ENCODE measurements at places on chromosomes 1 and 21.

GRCh38 chr1:38527373-38527966, 332.1 kb downstream of the RRAGC start:
- no peak for DNase-seq

DNA sequence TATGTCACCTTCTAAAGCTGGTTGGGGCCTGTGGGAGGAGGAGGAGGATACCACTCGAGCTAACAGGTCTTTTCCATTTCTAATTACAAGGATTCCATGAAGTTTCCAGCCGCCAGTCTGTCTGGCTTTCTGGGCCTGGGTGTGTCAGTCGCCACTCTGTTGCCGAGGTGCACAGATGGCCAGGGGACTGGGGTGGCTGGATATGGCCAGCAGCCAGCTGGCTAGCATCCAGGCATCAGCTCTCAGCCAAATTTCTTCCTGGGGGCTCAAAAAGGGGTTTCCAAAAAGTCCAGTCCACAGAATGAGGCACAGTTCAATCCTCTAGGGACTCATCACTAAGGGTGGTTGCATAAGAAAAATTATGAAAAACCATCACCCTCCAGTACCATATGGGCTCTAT, 32.4 kb downstream of the ITPKB start:
- DNase-seq = no peak

DNA sequence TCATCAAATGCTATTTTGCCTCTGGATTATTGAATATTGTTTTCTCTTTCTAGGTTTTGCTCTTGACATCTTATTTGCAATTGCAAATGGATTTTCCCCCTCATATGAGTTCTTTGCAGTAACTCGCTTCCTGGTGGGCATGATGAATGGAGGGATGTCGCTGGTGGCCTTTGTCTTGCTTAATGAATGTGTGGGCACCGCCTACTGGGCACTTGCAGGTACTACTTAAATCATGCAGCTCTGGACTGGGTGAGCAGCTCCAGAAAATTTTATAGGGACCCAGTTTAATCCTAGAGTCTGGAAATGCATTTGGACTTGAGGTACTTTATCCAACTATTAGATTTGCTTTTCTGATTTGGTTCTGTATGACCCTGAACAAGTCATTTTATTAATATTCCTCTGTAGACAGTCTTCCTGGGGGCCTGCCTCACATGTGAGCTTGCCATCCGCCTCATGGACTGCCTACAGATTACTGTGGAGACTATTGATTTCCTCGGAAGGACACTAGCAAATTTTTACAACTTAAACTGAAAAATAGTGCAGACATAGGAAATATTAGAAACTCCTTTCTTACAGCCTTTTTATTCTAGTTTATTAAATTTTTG, 44.5 kb downstream of the SLC22A15 start:
- peak; percentile 73 for DNase-seq

DNA sequence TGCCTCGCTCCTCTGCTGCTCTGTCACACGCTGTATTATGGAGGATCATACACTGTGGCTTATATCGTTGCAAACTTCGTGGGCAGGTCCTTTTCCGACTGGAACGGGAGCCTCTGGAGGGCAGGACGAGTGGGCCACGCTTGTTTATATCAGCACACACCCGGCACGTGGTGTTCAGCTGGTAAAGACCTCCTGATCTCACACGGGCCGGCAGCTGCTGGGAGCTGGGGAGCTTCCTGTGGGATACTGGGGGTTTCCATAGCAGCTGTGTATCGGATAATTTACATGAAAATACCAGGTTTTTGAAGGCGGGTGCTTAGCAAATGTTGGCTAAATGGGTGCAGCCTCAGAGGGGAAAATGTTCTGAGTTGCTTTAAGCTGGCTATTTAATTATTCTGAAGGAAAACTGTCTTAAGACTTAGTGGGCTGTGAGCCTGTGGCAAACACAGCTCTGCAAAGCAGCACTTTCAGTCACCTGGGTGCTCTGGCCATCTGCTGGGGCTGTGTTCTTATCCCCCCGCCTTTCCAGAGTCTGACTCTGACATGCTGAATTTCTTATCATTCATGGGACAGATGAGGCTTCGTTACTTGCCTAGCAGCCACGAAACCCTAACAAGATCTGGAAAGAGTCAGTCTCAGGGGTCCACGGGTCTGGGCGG, 103.6 kb upstream of the GCLM start:
- no peak for DNase-seq

DNA sequence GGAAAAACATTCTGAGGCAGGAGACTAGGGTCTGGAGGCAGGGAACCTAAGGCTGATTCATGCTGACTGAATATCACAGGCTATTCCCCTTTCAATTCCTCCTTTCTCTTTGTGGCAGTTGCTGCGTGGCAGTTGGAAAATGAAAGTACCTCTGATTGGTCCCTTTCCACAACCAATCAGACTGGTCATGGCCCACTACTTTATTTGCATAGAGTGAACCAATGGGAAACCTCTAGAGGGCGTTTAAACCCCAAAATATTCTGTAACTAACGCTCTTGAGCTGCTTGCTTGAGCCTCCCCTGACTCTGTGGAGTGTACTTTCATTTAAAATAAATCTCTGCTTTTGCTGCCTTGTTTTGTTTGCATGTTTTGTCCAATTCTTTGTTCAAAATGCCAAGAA, 27.7 kb upstream of the VN1R5 start:
- DNase-seq = no peak

GRCh38 chr1:184471686-184472085, 84.9 kb downstream of the C1orf21 start:
- DNase-seq = no peak

DNA sequence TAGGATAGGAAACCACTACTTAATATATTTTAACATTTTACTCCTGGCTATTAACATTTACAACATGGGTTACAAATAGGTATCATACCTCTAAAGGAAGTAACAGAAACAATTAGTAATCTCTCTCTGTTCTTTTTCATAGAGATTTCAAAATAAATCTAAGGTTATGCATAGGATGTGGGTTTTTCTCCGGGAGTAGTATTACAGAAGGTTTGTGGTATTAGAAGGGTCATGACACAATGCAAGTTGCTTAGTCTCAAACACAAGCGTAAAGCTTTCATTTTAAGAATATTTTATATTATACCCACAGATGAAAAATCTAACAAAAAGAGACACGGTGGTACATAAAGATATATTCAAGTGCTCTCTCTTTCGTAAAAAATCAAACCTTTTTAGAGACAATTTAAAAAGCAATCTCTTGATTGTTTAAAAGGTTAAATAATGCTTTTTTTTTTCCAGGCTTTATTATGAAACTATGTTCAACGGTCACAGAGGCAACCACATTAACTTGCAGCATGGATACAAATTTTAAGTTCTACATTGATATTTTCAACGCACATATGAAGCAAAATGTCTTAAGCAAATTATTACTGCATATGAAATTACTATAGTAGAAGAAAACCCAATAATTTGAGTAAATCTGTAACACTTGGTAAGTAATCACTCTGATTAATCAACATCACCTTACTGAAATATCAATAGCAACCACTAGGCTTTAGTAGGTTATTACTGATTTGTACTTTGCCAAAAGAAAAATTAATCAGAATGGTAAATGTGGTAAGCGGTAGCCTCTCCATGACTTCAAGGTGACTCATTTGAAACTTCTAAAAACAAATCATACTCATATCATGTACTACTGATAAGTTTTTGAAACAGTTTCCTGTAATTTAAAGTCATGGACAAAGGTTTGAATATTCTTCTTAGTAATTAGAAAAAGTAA, 97.4 kb upstream of the GFI1 start:
- no peak for DNase-seq

GRCh38 chr1:236978740-236979139, 25.5 kb downstream of the MT1HL1 start:
- DNase-seq = no peak

- DNase-seq = no peak
These were observed 19.7 kb upstream of the HMGB4 start for GRCh38 chr1:33844166-33844565.

DNA sequence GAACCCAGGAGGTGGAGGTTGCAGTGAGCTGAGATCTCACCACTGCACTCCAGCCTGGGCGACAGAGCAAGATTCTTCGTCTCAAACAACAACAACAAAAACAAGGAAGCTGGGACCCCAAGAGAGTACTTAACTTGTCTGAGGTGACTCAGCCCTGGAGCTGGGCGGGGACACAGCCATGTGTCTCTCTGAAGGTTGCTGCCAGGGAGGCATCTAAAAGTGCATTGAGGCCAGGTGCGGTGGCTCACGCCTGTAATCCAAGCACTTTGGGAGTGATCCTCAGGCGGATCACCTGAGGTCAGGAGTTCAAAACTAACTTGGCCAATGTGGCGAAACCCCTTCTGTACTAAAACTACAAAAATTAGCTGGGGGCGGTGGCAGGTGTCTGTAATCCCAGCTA, 7.7 kb downstream of the IFI6 start:
- no peak for DNase-seq

DNA sequence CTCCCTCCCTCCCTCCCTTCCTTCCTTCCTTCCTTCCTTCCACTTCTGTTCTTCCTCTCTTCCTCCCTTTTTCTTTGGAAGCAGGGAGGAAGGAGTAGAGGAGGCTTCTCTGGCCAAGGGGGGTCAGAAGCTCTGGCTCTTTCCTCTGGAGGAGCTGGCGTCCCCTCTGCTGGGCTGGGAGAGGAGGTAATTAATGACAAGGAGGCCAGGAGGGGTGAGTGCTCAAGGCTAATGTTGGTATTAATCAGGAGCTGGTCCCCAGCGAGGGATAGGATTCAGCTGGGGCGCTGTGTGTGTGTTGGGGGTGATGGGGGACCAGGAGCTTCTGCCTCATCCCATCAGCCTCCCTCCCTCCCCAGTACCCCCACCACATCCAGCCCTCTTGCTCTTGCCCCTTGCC, 6.2 kb upstream of the PEAR1 start:
- no peak for DNase-seq

- DNase-seq = no peak
These were observed 41.6 kb upstream of the TMEM52 start for GRCh38 chr1:1960480-1961196.

- DNase-seq = no peak
These were observed 1106.9 kb upstream of the ADGRL4 start for GRCh38 chr1:80113168-80114038.

GRCh38 chr1:2640626-2641025, 7.8 kb upstream of the MMEL1 start:
- DNase-seq = no peak

DNA sequence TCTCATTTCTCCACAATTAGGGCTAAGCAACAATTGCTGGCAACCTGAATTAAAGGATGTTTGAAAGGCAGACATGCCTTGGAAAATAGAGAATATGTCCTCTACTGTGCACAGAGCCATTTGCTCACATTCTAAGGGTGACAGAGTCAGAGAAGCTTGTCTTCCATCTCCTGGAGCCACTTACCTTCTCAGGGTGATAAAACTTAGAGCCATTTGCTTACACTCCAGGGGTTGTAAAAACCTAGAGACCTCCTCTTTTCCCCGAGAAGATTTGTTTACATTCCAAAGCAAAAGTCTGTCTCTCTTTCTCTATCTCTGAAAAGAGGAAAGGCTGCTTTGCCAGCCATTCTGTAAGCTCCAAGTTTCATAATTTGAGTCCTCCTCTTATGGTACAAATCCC, 61.3 kb downstream of the LBR start:
- DNase-seq = no peak

GRCh38 chr1:165974598-165975131, 147.3 kb downstream of the UCK2 start:
- no peak for DNase-seq

GRCh38 chr1:183810756-183811544, 6.0 kb downstream of the RGL1 start:
- no peak for DNase-seq

DNA sequence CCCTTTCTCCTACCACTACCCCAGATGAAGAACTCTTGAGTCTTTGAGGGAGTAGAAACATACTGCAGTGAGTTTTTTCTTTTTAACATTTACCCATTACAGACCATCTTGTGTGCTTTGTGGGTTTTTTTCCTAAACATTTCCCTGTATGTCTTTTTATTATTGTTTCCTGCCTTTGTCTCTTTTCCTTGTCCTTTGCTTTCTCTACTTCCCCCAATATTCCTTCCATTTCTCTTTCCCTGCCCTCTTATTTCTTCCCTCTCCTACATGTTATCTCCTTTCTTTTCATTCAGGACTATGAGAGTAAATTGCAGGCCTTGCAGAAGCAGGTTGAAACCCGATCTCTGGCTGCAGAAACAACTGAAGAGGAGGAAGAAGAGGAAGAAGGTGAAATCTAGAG, 79.1 kb upstream of the PGD start:
- no peak for DNase-seq

- no peak for DNase-seq
These were observed 15.3 kb upstream of the ZNF644 start for GRCh38 chr1:91036894-91037829.

DNA sequence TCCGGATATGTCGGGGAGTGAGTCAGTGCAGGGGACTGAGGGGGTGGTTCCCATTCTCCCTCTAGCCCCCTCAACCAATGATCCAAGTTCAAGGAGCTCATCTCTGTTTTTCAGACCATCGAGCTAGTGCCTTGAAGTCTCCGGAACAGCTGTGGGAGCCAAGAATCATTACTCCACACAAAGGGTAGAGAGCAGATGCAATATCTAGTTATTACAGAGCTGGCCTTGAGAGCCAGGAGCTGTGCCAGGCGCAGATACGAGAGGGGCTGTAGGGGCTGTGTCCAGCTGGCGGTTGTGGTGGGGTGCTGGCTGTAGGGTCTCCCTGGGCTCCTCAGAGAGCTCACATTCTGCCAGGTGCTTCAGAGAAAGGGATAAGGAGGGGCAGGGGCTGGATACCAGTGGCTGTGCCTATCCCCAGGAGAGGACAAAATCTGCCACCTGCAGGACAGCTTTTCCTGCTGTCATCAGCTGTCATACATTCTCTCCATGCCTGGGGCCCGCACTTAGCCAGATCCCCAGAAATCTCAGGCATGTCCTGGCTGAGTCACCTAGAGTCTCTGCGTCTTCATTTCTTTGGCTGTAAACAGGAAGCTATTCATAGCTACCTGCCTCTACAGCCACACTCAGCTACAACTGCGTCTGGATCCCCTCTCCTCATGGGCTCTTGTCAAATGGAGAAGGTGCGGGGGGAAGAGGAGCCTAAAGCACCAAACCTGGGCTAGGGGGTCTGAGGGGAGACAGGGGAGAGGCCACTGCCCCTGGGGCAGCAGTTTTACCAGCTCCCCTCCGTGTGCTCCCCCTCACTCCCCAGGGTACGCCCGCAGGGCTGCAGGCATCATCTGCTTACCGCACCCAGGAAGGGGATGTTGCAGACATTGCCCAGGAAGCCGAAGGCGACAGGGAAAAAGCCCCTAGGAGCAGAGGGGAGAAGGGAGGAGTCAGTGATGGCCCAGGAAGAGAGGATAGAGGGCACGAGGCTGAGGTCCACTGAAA, 2.4 kb upstream of the KISS1 start:
- no peak for DNase-seq

GRCh38 chr1:70864302-70864701, 183.3 kb downstream of the PTGER3 start:
- DNase-seq = no peak

- DNase-seq = no peak
These were observed 144.8 kb downstream of the ETS2 start for GRCh38 chr21:38950435-38951094.

- DNase-seq = no peak
These were observed 21.8 kb upstream of the CNIH3 start for GRCh38 chr1:224594360-224594759.

- DNase-seq = no peak
These were observed 443.0 kb upstream of the RUNX1 start for GRCh38 chr21:35491920-35492678.
